ENCODE measurements at places on chromosomes 1 and 21.

- DNase-seq, result no peak
These were observed 623 bp upstream of the BGLAP start for GRCh38 chr1:156241311-156241811.

DNA sequence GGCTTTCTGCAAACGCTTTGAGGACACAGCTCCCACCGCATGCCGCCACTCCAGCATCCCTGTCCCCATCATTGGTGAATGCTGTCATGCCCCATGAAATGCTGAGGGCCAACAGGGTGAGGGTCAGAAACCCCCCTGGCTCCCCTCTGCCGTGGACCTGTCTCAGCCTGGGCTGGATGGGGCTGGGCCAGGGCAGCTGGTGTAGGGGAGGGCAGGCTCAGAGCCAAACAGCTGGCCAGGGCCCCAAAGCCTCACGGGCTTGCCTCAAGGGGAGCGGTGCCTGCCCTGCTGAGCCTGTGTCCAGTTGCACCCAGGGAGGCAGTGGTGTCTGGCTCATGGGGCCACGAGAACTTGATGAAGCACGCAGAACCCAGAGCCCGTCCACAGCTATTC is 49.7 kb downstream of the S100B start:
- DNase-seq, result no peak

- DNase-seq, result no peak
These were observed 354.0 kb upstream of the RGS18 start for GRCh38 chr1:191804311-191804710.

DNA sequence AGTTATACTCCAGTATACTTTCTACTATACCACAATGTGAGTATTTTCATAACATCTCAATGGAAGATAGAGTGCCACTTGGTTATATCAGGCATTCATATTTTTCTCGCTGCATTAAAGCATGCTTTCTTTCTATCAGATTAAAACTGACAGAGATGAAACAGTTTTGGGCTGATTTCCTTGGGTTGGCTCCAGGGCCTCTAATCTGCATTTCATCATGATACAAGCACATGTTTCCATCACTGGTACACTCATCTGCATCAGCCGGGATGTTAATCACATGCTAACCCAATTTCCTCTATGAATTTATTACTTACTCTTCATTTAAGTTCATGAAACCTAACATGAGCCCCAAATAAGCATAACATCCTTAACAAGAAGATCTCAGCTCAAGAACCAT is 289.0 kb upstream of the DAB1 start:
- no peak for DNase-seq

GRCh38 chr1:174262349-174263241 is 103.3 kb downstream of the RABGAP1L start:
- DNase-seq, result peak; percentile 24

DNA sequence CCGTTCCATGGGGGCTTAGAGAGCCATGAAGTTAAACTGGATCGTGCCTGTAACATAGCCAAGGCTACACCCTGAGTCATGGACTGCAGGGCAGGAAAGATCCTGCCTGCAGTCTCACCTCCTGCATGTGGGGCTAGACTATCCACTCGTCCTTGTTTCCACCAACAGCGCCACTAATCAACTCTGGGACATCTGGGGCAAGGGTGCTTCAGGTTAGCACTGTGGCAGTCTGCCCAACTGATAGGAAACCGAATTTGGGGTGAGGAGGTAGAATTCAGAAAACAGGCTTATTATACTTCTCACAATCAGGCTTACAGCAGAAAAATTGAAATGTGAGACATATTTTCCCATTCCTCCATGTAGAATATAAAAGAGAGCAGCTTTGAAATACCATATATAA is 85.2 kb upstream of the ADAM30 start:
- no peak for DNase-seq

DNA sequence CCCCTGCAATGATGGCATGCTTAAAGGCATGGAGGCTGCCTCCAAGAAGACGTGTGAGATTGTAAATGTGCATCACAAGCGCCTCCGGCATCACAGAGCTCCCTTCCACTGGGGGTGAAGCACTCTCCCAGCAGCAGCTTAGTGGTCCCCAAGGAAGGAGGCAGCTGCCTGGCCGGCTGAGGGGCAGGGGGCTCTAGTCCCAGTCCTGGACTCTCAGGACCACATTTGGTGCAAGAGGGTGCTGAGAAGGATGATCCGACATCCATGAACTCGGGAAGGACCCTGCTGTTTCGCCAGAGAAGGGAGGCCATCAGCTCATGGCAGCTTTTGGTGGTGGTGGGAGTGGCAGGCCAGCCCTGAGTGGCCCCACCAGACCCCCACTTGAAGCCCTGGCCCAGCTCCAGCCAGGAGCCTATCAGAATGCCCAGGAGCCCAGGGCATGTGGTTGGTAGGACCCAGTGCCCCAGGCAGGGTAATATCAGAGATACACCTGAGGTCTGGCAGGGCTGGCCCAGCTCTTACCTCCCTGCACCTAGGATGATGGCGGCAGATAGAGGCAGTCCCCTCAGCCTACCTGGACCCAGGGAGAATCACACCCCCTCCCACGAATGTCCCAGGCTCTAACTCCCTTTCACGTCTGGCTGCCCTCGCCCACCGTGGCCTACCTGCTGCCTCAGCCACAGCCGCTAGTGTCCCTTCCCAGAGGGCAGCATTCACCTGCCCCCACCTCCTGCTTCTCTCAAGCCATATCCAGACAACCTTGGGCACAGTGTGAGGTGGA is 2.4 kb upstream of the WNT9A start:
- DNase-seq, result no peak

GRCh38 chr1:3563610-3564009 is 47.7 kb downstream of the MEGF6 start:
- DNase-seq, result no peak

- DNase-seq, result no peak
These were observed 70.5 kb upstream of the SCYL3 start for GRCh38 chr1:169964206-169964605.

- DNase-seq, result no peak
These were observed 47.8 kb upstream of the ZP4 start for GRCh38 chr1:237938553-237938952.

DNA sequence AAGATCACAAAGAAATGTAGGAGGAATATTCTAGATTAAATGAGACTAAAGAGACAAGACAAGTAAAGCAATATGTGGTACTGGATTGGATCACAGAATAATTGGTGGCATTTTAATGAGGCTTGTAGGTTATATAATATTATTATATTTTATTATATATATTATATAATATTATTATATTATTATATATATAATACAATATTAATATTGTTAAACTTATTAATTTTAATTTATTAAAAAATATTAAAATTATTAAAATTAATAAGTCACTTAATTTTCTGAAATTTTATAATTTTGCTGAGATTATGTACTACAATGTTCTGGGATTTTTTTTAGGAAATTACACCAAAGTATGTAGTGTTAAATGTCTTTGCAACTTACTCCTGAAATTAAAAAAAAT is 311.9 kb downstream of the COL11A1 start:
- DNase-seq, result no peak

GRCh38 chr1:14442669-14443068 is 155.8 kb upstream of the KAZN start:
- no peak for DNase-seq

- DNase-seq, result no peak
These were observed 7.4 kb downstream of the SOX13 start for GRCh38 chr1:204080163-204080903.

- no peak for DNase-seq
These were observed 62.8 kb downstream of the NRIP1 start for GRCh38 chr21:15001857-15002606.

DNA sequence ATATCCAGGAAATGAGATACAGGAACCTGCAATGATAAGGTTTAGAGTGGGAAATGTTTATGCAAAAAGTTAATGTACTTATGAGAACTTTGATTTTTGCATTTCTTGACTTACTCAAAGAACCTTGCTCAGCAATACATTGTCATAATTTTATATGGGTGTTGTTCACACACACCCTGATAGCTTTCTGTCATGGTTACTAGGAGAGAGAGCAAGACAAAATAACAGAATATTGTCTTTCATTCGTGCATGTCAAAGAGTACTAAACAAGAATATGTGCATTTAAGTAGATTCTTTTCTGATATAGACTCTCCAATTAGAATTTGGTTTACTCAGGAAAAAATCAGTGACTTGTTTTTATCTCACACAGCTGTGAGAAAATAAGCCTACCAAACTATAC is 27.5 kb upstream of the KCNA3 start:
- DNase-seq, result no peak

DNA sequence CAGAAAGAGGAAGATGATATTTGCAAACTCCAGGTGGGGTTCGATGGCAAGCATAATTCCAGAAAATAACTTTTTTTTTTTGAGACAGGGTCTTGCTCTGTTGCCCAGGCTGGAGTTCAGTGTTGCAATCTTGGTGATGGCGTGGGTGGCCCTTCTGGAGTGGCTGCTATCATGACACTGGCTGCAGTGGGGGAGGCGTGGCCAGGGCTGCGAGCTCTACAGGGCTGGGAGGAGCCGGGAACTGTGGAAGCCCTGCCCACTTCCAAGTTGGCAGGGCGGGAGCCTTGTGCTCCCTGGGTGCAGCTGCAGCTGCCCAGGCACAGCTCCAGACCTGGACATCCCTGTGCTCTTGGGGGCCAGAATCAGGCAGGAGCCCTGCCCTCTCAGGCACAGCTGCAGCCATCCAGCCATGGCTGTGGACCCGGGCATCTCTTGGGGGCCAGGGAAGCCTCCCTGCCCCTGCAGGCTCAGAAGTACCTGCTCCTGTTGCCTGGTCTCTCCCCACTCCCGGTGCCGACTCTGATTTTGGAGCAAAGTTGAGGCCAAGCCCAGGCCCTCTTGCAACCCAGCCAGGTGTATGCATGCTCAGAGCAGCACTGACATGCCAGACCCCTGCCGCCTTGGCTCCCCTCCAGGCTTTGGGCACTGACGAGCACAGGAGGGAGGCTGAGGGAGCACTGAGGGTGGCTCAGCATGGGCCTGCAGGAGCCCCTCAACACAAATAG is 7.2 kb upstream of the BCL10 start:
- DNase-seq, result no peak

DNA sequence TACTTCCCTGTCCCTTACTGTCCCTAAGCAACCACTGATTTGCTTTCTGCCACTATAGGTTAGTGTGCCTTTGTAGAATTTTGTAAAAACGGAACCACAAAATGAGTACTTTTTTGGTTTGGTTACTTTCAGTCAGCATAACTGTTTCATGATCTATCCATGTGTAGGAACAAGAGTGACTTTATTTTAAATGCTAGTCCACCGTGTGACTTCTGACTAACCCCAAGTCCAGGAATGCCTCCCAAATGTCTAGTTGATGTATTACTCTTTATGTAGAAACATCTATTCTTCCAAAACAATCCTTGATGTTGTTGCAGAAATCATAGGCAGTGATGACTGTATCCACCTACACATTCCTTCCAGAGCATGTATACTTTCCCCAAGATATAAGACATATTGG is 21.3 kb downstream of the ATPAF1 start:
- no peak for DNase-seq

- peak; percentile 70 for DNase-seq
These were observed 272.2 kb upstream of the B3GALT2 start for GRCh38 chr1:193458628-193459027.

DNA sequence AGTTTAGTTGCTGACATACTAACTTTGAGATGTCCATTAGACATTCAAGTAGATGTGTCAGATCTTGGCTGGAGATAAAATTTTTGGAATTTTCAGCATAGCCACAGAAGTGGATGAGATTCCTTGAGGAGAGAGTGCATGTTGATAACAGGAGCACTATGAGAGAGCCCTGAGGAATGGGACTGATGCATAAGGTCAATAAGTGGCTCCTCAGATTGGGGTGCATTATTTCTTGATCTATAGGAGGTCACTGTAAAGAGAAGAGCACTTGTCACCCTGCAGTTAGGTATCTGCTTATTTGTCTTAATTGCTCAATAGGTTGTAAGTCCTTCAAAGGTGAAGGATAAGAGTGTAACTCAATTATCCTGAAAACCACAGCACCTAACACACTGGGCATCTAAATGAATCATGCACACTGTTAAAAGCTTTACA is 52.0 kb upstream of the TACSTD2 start:
- no peak for DNase-seq

DNA sequence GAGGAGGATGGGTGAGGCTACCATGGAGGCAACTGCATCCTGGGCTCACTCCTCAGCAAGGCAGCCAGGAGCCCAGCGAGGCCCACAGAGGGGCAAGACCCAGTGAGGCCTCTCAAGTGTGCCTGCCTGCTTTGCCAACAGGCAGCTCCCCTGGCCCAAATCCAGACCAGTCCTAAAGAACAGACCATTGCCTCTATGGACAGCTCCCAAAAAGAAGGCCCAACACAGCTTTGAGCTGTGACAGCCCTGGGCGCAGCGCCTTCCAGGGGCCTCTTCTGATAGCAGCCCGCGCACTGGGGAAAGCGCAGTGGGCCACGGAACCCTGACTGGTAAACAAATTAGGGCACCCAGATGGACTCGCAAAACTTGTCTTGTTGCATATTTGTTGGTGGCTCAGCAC is 25.5 kb downstream of the C1orf198 start:
- DNase-seq, result no peak

DNA sequence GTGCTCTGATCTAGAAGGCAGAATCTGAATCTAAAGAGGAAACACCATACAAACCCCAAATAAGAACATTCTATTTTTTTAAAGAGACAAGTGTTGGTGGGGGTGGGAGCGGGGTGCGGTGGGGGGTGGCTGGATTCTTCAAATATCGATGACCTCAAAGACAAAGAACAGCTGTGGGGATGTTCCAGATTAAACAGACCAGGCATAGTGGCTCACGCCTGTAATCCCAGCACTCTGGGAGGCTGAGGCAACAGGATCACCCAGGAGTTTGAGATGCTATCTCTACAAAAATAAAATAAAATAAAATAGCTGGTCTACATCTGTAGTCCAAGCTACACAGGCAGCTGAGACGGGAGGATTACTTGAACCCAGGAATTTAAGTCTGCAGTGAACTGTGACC is 5.0 kb downstream of the ATP1A4 start:
- DNase-seq, result no peak

DNA sequence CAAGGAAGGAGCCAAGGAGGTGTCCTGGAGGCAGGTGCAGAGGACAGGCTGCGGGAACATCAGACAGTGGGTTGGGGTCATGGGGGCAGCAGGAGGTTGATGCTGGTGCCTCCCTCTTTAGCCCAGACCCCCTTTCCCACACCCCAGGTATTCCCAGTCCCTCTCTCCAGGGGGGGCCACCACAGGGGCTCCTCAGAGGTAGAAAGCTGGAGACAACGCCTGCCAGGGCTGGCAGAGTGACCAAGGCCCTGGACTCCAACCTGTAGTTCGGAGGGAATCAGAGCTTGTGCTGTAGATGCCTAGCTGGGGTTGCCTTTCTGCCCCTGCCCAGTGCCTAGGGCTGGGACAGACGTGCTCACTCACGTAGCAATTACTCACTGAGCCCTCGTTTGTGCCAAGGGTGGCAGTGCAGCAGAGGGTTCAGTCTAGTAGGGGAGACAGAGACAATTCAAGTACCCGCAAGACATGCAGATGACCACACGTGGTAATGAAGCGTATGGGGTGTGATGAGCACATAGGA is 148.2 kb downstream of the PTPRU start:
- DNase-seq, result no peak

DNA sequence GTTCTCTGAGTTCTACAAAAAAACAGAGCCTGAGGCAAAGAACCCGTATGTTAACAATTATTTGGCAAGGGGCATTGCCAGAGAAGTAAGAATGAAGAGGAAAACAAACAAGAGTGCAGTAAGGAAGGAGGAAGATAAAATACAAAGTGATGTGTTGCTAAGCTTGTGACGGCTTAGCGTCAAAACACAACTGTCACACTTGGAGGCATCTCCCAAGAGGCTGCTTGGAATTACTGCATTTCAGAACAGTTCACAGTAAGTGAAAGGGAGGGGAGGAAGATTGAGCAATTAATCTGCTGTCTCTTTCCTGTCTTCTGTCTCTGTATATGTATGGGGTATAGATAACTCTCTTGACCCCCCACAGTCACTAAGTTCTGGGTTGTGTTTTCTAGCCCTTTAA is 1017.0 kb upstream of the TMPRSS15 start:
- no peak for DNase-seq

GRCh38 chr1:209627027-209627731 is 25.0 kb downstream of the LAMB3 start:
- no peak for DNase-seq
